MM.1S (cell line): ENCODE measurements at places on chromosomes 5 and 9.

GRCh38 chr9:26247861-26248260, 569.6 kb upstream of the TUSC1 start:
- no peak for DNase-seq

- no peak for DNase-seq
Measured at GRCh38 chr5:177494346-177495195, 2.8 kb downstream of the PDLIM7 start.

DNA sequence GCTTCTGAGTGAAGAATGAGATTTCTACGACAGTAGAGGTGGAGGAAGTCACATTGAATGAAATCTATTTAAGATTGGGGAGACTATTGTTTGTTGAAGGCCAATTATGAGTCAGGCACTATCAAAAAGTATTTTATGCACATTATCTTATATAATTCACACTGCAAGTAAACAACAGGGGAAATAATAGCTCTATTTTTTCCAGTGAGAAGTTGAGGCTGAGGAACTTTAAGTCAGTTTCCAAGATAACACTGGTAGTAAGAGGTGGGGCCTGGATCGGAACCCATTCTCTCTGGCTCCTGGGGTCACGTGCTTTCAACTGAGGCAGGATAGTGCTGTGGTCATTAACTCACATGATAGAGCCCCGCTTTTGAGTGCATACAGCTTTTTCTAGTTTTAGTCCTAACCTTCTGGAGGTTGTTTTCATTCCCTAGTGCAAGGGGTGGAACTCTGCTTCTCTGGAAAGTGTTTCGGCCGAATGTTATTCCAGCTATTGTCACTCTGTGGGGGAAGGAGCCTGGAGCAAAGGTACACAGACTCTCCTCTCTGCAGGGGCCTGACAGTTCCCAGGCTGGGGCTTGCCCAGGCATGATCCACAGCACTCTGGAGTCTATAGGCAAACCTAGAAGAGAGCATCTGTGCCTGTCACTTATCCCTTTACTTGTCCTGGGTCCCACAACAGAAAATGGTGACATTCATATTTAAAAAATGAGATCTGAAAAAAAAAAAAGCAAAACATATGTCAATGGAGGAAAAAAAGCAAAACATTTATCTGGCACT, 352.4 kb upstream of the ACTBL2 start:
- no peak for DNase-seq

DNA sequence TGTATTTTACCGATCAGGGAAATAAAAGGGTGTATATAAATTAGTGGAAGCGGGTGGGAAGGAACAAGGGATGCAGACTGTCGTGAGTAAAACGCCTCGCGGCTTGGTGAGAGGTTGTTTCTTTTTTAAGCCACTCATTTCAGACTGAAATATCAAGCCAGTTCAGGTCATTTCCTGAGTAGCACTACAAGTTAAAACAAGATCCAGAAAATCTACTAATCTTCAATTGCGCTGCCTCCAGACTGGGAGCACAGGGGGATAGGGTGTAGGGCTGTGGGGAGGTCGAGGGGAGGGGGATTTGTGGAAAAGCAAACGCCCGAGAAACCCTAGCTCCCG, 140.8 kb downstream of the TSSK1B start:
- peak; percentile 42 for DNase-seq

- DNase-seq = no peak
Measured at GRCh38 chr5:104635227-104635626, 1072.6 kb upstream of the NUDT12 start.

DNA sequence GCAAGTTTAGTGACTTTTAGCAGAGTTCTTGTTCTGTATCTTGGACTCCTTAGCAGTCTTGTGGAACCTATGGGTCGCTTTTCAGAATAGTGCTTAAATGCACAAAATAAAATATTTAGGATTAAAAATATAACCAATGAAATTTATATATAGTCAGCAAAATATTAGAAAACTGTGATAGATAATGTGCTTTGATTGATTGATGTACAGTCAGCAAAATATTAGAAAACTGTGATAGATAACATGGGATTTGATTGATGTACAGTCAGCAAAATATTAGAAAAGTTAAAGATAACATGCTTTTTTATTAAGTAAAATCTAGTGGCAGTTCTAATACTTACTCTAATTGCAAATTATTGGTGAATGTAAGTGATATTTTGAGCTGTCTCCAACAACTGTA, 16.1 kb downstream of the PALM2AKAP2 start:
- no peak for DNase-seq

- no peak for DNase-seq
Measured at GRCh38 chr5:69300537-69301203, 31.9 kb downstream of the CCDC125 start.

- no peak for DNase-seq
Measured at GRCh38 chr5:25823330-25823873, 1178.6 kb upstream of the CDH10 start.

- DNase-seq = no peak
Measured at GRCh38 chr5:20323323-20323722, 335.3 kb upstream of the CDH18 start.

DNA sequence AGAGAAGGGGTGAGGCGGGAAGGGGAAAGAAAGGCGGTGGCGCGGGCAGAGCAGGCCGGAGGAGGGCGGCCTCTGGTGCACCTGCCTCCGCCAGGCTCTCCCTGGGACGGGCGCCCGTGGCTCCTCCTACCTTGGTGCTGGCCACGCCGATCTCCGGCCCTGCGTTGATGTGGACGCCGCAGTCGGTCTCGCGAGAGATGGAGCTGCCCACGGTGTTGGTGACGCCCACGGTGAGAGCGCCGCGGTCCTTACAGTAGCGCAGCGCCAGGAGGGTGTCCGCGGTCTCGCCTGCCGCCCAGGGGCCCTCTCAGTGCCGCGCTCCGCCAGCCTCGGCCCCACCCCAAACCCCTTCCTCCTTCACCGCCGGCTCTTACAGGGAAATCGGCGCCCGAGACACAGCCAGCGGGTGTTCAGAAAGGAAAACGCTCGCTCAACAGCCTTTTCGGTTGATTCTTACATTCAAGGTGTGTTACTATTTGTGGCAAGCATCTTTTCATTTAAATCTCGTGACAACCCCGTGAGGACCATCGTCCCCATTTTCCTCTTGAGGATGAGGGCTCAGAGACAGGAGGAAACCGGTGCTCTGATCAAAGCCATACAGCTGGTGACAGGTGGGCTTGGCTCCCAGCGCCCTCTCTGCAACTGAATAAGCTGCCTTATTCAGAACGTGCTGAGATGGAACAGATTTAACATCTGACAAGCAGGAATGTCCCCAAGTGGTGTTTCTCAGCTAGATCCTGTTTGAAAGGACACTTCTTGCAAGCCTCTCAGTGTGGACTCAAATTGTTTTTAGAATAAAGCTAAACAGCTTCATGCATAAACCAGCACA, 22.0 kb upstream of the MAPK9 start:
- no peak for DNase-seq

DNA sequence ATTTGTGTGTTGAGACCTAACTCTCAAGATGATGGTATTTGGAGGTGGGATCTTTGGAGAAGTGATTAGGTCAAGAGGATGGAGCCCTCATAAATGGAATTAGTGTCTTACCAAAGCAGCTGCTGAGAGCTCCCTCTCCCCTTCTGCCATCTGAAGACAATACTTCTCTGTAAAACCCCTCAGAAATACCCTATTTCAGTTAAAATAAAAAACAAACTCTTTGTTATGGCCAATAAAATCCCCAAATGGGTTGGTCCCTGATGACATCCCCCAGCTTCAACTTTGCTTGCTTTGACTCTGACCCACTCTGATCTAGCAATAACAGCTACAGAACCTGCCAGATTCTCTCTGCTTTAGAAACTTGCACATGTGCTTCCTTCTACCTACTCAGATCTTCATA, 100.9 kb downstream of the SNCAIP start:
- DNase-seq = no peak

DNA sequence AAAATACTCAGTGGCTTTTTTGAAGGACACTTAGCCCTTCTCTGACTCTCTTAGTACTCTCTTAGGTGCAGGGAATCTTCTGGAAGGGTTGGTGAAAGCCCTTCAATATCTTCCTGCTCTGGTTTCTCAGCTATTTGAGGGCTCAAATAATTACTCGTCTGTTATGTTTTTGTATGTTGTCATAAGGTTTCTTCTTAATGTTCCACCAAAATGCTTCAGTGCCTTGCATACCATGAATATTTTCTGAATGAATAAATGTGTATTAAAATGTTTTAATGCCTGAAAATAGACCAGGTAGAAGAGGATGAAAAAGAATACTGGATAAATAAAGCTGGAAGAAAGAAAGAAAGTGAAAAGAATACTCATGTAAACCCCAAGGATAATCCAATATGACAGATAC, 124.3 kb downstream of the STK32A start:
- DNase-seq = no peak

DNA sequence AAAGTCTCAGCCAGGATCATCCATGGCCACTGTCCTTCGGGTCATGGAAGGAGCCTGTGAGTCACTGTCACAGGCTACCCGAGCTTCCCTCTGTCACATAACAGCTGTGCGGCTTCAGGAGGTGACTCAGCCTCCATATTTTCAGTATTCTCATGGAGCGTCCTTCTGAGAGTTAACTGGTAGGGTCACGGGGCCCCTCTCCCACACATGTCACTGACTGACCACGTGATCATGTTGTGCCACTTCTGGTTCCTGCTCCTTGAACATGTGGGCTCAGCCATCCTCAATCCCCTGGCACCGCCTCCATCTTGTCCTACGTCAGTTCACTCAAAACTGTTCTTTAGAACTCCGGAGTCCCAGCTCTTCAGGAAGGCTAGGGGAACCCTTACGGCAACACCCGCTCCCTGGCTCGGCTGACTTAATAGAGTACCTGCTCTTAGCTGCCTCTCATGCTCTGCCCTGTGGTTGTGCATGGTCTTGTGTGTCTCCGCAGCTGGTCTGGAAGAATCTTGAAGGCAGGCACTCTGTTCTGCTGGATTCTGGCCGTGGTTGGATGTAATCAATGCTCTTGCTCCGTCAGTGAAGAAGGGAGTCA, 182.8 kb downstream of the ICE1 start:
- DNase-seq = no peak

GRCh38 chr9:69577123-69577522, 95.0 kb downstream of the APBA1 start:
- no peak for DNase-seq

DNA sequence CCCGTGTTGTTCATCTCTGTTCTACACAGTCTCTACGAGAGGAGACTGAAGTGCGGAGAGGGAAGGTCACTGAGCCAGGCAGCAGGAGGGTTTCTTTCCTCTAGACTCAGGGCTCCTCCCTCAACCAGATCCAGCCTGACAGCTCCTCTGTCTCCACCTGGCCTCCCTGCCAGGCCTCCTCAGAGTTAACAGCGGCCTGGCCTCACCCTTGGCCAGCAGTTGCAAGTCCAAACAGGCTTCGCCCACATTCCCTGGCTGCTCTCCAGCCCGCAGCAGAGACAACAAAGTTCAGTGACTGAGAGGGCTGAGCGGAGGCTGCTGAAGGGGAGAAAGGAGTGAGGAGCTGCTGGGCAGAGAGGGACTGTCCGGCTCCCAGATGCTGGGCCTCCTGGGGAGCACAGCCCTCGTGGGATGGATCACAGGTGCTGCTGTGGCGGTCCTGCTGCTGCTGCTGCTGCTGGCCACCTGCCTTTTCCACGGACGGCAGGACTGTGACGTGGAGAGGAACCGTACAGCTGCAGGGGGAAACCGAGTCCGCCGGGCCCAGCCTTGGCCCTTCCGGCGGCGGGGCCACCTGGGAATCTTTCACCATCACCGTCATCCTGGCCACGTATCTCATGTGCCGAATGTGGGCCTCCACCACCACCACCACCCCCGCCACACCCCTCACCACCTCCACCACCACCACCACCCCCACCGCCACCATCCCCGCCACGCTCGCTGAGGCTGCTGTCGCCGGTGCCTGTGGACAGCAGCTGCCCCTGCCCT, at the start of gene HRCT1:
Gene HRCT1 (plus strand): TSS at position 291 of the 768 bp plus-strand sequence. CDS start 86 bp downstream, at position 377.
- DNase-seq = no peak

GRCh38 chr5:149904293-149904886, 40.2 kb downstream of the PDE6A start:
- DNase-seq = no peak

DNA sequence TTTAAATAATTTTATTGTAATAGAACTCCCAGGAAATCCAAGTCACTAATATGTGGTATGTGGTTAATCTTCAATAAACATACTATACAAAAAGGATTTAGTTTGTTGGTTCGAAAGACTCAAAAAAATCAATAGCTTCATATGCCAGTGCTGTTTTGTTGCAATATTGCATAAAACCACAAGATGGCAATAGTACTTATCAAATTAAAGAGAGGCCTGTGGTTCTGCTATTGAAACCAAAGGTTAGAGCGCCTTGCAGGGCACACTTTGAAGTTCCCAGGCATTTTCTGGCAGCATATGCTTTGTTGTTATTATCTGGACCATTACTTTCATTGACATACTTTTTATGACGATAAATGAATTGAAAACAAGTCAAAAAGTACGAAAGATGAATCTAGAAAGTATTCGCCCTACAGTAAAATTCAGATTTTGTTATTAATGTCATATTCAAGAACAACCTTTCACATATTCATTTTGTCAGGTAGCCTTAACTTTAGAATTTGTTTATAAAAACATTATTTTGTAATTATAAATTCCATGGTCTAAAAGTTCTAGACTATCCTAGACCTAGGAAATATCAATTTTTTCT, 316.3 kb downstream of the MCTP1 start:
- peak; percentile 80 for DNase-seq

GRCh38 chr9:110543631-110544051, 35.9 kb downstream of the SVEP1 start:
- DNase-seq = no peak

- DNase-seq = no peak
Measured at GRCh38 chr5:134958755-134959154, 9.0 kb upstream of the CATSPER3 start.

- DNase-seq = no peak
Measured at GRCh38 chr5:166018716-166019115, 2272.7 kb upstream of the WWC1 start.

DNA sequence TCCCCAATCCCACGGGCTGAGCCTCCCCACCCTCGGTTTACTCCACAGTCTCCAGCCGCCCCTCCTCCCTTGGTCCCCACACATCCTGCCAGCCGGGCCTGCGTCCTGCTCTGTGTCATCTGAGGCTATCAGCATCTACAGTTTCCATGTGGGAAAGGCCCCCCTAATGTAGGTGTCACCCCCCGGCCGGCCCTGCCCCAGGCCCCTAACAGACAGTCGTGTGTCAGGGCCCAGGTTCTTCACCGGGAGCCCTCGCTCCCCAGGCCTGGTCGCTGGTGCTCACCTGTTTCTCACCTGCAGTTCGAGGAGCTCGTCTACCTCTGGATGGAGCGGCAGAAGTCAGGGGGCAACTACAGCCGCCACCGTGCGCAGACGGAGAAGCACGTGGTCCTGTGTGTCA, 62.7 kb downstream of the KCNT1 start:
- no peak for DNase-seq

DNA sequence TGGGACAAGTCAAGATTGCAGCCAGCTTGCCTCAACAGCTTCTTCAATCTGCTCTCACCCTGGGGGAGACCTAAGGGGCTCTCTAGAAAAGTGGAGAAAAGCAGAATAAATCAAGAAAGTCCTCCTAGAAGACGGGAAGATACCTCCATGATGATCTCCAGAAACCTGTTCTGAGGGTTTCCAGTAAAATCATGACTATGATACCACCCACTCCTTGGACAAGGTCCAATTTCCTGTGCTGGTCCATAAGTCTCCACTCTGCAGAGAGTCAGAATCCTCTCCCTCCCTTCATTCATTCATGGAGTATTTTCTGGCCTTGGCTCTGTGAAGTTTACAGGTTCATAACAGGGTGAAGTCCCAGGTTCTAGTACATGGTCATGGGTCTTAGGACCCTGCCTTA, 168.6 kb downstream of the SLC12A2 start:
- no peak for DNase-seq
